ENCODE measurements at places on chromosomes 12 and 14.

DNA sequence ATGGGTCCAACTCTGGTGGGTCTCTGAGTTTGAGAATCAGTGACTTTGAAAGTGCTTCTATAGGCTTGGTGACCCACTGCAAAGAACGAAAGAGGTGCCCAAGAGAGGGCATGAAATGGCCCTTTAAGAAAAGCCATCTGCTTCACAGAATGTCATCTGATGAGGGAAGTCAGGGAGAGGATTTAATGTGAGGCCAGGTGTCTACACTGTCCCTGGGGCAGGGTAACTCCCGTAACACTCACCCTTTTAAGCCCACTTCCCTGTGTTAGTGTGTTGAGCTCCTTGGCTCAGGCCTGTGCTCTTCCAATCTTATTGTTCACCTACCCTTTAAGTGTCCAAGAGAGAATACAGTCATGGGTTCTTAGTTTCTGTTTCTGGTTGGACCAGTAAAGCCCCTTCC lies 16.4 kb upstream of the SRSF5 start:
- H3K27ac ChIP-seq = no peak overlapping the region
- H3K4me1 ChIP-seq = no peaks in the 10 kb centered on the region
- H3K36me3 ChIP-seq = no peaks in the 10 kb centered on the region
- no peaks in the 10 kb centered on the region for H3K27me3 ChIP-seq
- no peak overlapping the region for H3K4me3 ChIP-seq

GRCh38 chr12:123363390-123363739 lies 1.3 kb downstream of the SBNO1 start:
- peaks cover 3% of the 10 kb centered on the region for H3K4me1 ChIP-seq
- H3K4me3 ChIP-seq = peak overlapping the region; percentile 76
- H3K36me3 ChIP-seq = no peaks in the 10 kb centered on the region
- no peak for DNase-seq
- peak overlapping the region; percentile 91 for H3K27ac ChIP-seq

GRCh38 chr14:99274346-99275221 lies 2.6 kb upstream of the BCL11B start:
- H3K36me3 ChIP-seq = no peaks in the 10 kb centered on the region
- H3K27ac ChIP-seq = no peak overlapping the region
- no peaks in the 10 kb centered on the region for H3K27me3 ChIP-seq
- peaks cover 23% of the 10 kb centered on the region for H3K4me1 ChIP-seq
- no peak for DNase-seq

GRCh38 chr14:21264025-21264801 lies 5.0 kb downstream of the HNRNPC start:
- peaks cover 30% of the 10 kb centered on the region for H3K36me3 ChIP-seq
- H3K4me1 ChIP-seq = peaks cover 56% of the 10 kb centered on the region
- peak overlapping the region; percentile 22 for H3K4me3 ChIP-seq
- no peak for DNase-seq
- peak overlapping the region; percentile 56 for H3K27ac ChIP-seq
- no peaks in the 10 kb centered on the region for H3K27me3 ChIP-seq

GRCh38 chr14:28412077-28412476 lies 354.5 kb upstream of the FOXG1 start:
- H3K4me3 ChIP-seq = no peak overlapping the region
- H3K27me3 ChIP-seq = no peaks in the 10 kb centered on the region
- no peaks in the 10 kb centered on the region for H3K4me1 ChIP-seq
- DNase-seq = no peak
- no peaks in the 10 kb centered on the region for H3K36me3 ChIP-seq

DNA sequence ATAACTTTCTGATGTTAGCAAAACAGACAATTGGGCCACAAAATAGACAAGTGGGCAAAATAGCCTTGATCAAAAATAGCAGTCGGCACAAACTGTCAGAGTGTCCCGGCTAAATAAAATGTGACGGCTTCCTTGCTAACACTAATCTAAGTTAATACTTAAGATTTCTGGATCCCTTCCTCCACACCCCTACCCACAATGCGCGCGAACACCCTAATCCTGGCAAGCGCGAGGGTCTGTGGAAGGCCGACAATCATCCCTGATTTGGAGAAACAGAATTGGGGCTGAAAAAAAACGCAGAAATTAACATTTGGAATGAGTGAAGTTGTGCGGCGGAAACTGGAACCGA lies 489 bp downstream of the CEP290 start:
- peak overlapping the region; percentile 84 for H3K4me3 ChIP-seq
- peaks cover 7% of the 10 kb centered on the region for H3K4me1 ChIP-seq
- H3K27me3 ChIP-seq = no peaks in the 10 kb centered on the region
- no peak for DNase-seq
- no peaks in the 10 kb centered on the region for H3K36me3 ChIP-seq

DNA sequence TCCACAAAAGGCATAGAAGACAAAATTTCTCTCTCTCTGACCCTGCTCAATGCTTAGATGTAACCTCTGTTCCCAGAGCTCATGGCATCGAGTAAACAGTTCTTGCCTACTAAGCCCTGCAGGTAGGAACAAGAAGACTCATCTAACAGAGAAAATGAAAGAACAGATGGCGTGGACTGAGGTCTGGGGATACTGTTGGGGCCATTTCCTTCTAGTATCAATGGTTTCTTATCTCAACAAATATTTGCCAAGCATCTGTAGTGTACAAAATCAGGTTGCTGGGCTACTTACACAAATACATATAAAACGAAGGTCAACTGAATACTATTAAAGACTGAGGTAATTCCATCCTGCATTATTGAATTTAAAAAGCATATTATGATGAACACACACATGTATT lies 93.3 kb downstream of the RIMBP2 start:
- H3K4me1 ChIP-seq = no peaks in the 10 kb centered on the region
- H3K27me3 ChIP-seq = no peaks in the 10 kb centered on the region
- no peak for DNase-seq
- H3K4me3 ChIP-seq = no peak overlapping the region

DNA sequence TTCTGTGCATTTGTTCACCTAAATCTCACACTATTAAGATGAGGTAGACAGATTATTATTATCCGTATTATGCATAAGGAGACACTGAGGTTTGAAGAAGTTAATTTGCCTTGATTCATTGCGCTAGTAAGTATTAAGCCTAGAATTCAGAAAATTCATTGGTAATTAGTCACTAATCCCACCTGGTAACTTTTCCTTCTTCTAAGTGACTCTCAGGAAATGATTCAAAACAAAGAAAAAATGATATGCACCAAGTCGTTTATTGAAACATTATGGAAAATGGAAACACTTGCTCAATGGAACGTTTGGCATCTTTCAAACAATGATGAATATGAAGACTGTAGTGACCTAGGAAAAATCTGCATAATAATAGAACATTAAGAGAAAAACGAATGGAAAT lies 15.2 kb downstream of the RFX4 start:
- no peak overlapping the region for H3K4me3 ChIP-seq
- no peaks in the 10 kb centered on the region for H3K27me3 ChIP-seq
- H3K36me3 ChIP-seq = no peaks in the 10 kb centered on the region
- no peak for DNase-seq
- H3K4me1 ChIP-seq = no peaks in the 10 kb centered on the region

GRCh38 chr12:67758119-67758518 lies 109.6 kb downstream of the DYRK2 start:
- no peak overlapping the region for H3K4me3 ChIP-seq
- H3K4me1 ChIP-seq = no peaks in the 10 kb centered on the region
- DNase-seq = no peak
- H3K27me3 ChIP-seq = no peaks in the 10 kb centered on the region
- no peak overlapping the region for H3K27ac ChIP-seq
- no peaks in the 10 kb centered on the region for H3K36me3 ChIP-seq

DNA sequence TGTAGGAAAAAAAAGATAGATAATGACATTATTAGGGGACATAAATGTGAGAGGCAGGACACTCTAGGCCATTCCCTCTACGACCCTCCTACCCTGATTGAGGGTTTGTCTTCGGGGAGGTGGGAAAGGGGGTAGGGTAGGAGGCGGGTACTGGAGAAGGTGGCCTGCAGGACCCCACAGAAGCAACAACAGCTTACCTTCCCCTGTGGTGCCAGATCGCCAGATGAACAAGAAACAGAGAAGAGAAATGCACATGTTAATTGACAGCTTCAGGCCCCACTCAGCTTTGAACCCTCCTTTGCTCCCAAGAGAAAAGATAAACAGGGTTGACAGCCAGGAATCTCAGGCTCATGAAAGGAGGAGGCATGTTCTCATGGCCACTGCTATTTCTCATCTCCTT lies 4.8 kb downstream of the PHB2 start:
- peaks cover 38% of the 10 kb centered on the region for H3K4me1 ChIP-seq
- peaks cover 39% of the 10 kb centered on the region for H3K36me3 ChIP-seq
- H3K27me3 ChIP-seq = no peaks in the 10 kb centered on the region

GRCh38 chr12:11941606-11942337 lies 129.0 kb upstream of the BCL2L14 start:
- H3K27ac ChIP-seq = no peak overlapping the region
- H3K4me1 ChIP-seq = no peaks in the 10 kb centered on the region
- H3K36me3 ChIP-seq = no peaks in the 10 kb centered on the region

DNA sequence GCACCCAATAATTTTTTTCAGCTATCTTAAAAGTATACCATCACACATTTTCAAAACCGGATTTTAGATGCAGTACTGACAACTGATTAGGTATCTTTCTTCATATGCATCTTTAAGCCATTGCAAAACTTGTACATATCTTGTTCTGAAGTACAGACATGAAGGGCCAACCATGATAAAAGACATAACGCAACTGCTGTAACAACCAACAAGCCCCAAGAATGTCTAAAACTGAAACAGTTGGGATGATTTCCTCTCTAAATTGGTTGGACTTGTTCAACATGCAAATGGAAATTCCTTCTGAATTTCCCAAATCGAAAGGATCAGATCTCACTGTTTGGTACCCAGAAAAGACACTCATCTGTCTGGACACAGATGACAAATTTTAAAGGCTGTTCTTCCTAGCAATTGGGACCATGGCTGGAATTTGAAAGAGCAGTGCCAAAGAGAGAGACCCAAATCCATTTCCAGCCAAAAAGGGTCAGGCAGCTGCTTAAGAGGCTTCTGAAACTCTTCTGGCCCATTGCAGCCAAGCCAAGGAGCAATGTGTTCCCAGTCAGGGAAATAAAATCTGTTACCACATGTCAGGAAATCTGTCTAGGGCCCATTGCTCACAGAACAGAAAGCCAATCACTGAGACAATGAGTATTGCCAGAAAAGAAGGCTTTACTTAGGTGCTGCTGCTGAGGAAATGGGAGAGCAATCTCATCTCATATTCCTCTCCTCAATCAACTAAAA lies 1122.4 kb upstream of the USP15 start:
- DNase-seq = no peak
- no peaks in the 10 kb centered on the region for H3K36me3 ChIP-seq
- H3K27ac ChIP-seq = no peak overlapping the region
- H3K4me1 ChIP-seq = no peaks in the 10 kb centered on the region
- no peak overlapping the region for H3K4me3 ChIP-seq

DNA sequence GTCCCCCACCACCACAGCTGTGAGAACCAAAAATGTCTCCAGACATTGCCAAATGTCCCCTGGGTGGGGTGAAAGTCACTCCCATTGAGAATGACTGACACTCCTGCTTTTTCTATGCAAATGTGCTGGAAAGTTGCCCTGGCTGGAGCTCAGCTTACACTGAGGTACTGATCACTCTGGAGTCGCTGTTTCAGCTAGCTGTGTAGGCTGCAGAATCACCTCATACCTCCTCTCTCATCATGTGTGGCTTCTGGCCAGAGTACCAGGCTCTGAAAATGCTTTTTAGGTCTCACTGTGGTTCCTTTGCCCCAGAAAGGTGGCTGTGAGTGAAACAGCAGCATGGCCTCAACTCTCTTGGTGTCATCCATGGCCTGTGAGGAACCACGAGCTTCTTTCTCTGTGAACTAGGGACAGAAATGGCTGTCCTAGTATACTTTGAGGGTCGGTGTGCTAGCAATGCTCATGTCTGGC lies 414.4 kb downstream of the DPF3 start:
- no peaks in the 10 kb centered on the region for H3K27me3 ChIP-seq
- H3K27ac ChIP-seq = no peak overlapping the region
- DNase-seq = no peak
- H3K4me3 ChIP-seq = no peak overlapping the region
- no peaks in the 10 kb centered on the region for H3K36me3 ChIP-seq

DNA sequence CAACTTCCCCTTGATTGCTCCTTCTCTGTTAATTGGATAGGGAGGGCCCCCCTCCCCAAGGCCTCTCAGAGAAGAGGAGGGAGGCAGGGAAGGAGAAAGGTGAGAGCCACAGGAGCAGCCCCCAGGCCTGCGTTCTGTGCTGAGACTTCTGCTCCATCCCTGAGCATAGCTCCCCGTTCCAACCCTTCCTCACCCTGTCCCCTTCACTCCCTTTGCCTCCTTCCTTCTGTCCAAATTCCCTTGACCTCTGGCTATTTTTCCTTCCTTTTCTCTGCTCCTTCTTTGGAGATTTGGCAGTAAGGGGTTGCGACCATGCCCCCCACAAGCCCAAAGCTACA lies 788 bp upstream of the ASIC1 start:
- no peak for DNase-seq
- peaks cover 18% of the 10 kb centered on the region for H3K4me1 ChIP-seq
- no peaks in the 10 kb centered on the region for H3K36me3 ChIP-seq
- peaks cover 33% of the 10 kb centered on the region for H3K27me3 ChIP-seq
- no peak overlapping the region for H3K27ac ChIP-seq

- no peak overlapping the region for H3K4me3 ChIP-seq
- H3K4me1 ChIP-seq = no peaks in the 10 kb centered on the region
- no peaks in the 10 kb centered on the region for H3K27me3 ChIP-seq
- DNase-seq = no peak
- no peaks in the 10 kb centered on the region for H3K36me3 ChIP-seq
Observed at GRCh38 chr12:68861890-68862289, 53.9 kb downstream of the MDM2 start.

DNA sequence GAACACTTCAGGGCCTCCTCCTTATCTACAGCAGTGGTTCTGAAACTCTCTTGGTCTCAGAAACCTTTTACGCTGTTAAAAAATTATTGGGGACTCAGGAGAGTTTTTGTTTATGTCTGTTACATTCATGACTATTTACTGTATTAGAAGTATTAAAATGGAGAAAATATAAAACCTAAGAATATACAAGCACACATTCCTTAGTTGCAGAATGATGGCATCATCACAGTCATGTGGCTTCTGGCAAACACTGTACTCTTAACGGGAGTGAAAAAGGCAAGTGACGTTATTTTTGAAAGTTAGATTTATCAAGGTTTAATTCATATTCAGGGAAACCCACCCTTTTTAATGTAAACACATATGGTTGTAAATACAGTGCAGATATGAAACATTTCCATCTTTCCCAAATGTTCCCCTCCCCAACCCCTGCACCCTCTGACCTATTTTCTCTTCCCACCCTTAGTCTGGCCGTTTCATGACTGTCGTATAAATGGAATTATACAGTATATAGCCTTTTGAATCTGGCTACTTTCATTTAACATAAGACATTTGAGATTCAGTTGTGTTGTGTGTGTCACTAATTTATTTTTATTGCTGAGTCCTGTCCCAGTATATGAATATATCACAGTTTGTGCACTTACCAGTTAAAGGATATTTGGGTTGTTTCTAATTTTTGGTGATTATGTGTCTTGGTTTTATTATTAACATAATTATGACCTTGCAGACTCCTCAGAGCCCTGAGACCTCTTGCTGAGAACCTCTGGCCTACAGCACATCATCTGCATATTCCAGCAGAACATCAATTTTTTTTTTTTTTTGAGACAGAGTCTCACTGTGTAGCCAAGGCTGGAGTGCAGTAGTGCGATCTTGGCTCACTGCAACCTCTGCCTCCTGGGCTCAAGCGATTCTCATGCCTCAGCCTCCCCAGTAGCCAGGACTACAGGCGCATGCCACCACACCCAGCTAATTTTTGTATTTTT lies 457.0 kb downstream of the PCNX1 start:
- no peak for DNase-seq
- H3K27me3 ChIP-seq = no peaks in the 10 kb centered on the region
- no peaks in the 10 kb centered on the region for H3K4me1 ChIP-seq
- H3K36me3 ChIP-seq = no peaks in the 10 kb centered on the region

GRCh38 chr14:98154254-98154653 lies 1117.7 kb downstream of the BCL11B start:
- DNase-seq = no peak
- no peaks in the 10 kb centered on the region for H3K36me3 ChIP-seq
- no peak overlapping the region for H3K4me3 ChIP-seq

Measured in effector memory CD4-positive, alpha-beta T cell (primary cell).